ENCODE measurements at places on chromosomes 11 and 22. TPM values are rescaled to one million over a fixed set of nuclear protein-coding genes. Genes with fewer than 3 reads are reported as not detected.

Gene SAA4
- not detected for total RNA-seq

Gene ARHGAP42
- 23.1 TPM for total RNA-seq

- peak; percentile 62 for DNase-seq
Observed at GRCh38 chr11:68315171-68315920, 3.0 kb downstream of the LRP5 start.

Gene IGSF9B
- total RNA-seq: 6.1 TPM

Gene SLC22A8
- total RNA-seq: not detected

Gene KAT5
- total RNA-seq: 37.2 TPM

DNA sequence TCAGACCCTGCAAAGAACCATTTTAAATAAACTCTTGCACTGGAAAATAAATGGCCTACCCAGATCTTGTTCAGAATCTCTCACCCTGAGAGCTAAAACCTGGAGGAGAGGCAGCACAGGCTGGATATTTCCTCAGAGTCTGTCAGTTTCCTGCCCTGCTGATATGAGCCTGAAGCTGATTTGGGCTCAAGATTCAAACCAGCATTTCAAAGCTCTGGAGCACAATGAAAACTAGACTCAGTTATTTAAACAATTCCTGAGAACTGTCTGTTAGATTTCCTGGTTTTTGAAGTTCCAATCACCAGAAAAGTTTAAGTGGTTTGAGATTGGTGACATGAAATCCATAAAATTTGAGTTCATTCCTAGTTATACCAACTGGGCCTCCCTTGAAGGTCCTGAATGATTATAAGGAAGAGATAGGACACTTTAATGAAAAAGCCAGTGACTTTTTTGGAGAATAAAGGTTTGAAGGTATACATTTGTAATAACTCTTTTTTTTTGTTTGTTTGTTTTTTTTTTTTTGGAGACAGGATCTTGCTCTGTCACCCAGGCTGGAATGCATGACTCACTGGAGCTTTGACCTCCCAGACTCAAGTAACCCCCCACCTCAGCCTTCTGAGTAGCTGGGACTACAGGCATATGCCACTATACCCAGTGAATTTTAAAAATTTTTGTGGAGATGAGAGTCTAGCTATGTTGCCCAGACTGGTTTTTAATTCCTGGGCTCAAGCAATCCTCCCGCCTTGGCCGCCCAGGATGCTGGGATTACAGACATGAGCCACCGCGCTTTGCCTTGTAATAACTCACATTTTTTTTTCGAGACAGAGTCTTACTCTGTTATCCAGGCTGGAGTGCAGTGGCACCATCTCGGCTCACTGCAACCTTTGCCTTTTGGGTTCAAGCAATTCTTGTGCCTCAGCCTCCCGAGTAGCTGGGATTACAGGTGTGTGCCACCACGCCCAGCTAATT, 8.0 kb upstream of the ESAM start:
- DNase-seq: no peak

DNA sequence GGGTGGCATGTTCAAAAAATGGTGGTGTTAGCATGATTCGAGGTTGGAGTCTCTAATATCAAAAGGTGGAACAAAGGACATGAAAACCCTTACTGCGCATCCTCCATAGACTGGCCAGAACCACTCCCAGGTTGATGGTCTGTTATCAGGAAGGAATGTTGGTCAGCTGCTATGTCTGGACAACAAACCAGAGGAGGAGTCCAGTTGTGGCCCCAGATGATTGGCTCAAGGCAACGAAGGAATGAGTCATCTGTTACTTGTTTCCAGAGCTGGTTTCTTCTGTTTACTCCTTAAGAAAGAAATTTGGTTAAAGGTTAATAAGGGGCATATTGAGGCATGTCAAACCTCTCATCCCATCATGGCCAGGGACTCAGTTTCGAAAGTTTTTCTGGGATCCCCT, 56.8 kb upstream of the GRIA4 start:
- no peak for DNase-seq

All from H7 (cell line).